Mucosa of descending colon (tissue), 3 donors: ENCODE measurements at places on chromosomes 2 and 18. TPM values are rescaled to one million over a fixed set of nuclear protein-coding genes. Genes with fewer than 3 reads are reported as not detected.

- no peak for DNase-seq
These were observed 12.6 kb upstream of the ICA1L start for GRCh38 chr2:202883987-202884675.

DNA sequence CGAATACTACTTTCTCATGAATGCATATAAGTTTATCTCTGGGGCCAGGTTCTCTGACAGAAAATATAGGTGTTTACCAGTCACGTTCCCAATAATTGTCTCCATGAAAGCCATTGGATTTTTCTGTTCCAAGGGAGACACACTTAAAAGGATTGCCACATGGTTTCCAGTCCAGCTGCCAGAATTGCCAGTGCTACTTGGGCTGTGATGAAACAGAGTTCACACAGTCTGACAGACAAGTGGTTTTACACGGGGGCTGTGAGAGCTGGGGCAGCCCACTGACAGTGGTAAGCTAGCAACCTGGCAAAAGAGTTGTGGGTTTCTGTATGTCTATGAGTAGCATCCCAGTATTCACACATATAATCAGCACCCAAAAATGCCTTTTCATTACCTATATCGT is 27.7 kb upstream of the ATRAID start:
- no peak for DNase-seq

GRCh38 chr2:61834893-61835292 is 19.0 kb downstream of the FAM161A start:
- no peak for DNase-seq

IL1RN gene
- total RNA-seq, result 0.17 TPM

ATP6V1C2 gene
- total RNA-seq, result 3.8 TPM

HOXD10 gene
- total RNA-seq, result 4.1 TPM
